ENCODE measurements at places on chromosomes 12 and 14. TPM values are rescaled to one million over a fixed set of nuclear protein-coding genes. Genes with fewer than 3 reads are reported as not detected.

The RNF31 gene
- 76.9 TPM for total RNA-seq

GRCh38 chr12:123085730-123086487 is 65.0 kb downstream of the PITPNM2 start:
- no peaks in the 10 kb centered on the region for H3K36me3 ChIP-seq
- no peaks in the 10 kb centered on the region for H3K4me1 ChIP-seq

DNA sequence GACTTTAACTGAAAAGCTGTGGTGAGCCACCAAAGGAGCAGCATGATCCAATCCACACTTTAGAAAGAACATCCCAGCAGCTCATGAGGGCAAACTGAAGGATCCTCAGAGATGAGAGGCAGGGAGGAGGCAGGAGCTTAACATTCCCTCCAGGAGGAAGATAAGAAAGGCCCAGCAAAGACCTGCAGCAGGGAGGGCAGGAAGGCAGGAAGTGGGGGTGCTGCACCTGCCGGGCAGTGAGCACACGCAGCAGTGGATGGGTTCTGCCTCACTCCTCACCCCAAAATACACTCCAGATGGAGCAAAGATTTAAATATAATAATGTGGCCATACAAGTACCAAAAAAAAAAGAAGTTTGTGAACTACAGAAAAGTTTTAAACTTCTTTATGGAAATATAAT is 48.4 kb downstream of the GCH1 start:
- no peak overlapping the region for H3K4me3 ChIP-seq
- H3K4me1 ChIP-seq = no peaks in the 10 kb centered on the region
- H3K27me3 ChIP-seq = no peaks in the 10 kb centered on the region
- no peak overlapping the region for H3K27ac ChIP-seq

DNA sequence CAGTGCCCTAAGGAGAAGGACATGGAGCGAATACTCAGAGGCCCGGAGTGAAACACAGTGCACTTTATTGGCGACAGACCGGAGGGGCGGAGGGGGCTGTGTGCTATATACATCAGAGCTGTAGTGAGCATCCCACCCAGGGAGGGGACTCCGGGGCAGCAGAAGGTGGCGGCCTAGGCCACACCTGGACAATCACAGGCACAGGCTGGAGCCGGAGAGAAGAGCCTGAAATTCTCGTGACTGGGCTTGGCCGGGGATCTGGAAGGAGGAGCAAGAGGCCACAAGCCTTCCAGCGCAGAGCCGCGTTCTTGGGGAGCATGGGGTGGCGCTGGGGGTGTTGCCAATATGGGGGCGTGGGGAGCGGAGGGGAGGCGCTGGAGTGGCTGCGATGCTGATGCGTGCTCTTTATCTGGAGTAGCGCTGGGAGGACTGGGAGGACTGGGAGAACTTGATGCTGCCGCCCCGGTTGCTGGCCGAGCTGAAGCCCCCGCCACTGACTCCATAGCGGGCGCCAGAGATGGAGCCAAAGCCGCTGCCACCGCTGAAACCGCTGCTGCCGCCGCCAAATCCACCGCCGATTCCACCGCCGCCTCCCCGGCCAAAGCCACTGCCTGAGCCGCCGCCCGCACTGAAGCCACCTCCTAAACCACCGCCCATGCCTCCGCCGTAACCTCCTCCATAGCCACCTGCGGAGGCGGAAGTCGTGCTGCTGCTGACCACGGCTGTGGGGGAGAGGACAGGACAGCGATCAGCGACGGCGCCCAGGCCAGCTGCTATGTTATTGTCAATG is 6.1 kb downstream of the KRT3 start:
- no peak for DNase-seq
- no peaks in the 10 kb centered on the region for H3K4me1 ChIP-seq
- H3K27ac ChIP-seq = no peak overlapping the region
- no peak overlapping the region for H3K4me3 ChIP-seq
- H3K27me3 ChIP-seq = peaks cover 11% of the 10 kb centered on the region

DNA sequence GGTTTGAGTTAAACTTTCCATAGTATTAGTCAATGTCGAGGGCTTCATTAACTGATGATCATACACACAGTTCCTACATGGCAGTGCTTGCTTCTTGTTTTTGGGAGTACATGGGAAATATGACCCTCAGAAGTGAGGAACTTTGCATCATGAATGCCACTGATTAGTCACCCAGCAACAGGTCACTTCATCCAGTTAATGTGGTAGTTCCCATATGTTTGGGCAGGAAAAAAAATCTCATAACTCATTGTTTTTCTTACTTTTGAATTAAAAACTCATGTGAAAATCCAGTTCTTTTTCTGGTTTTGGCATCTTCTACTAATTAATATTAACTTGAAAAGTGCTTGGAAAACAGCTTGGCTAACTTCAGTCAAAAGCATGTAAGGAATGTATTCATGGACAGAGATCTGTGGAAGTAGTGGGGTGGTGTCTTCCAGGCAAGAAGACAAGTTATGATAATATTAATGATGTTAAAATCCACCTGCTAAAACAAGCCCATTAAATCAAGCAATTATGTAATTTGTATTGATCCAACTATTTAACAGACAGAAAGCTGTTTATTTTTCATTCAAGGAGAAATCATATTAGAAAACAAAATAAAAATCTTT is 309.1 kb upstream of the NAV3 start:
- H3K4me3 ChIP-seq = no peak overlapping the region
- H3K27me3 ChIP-seq = no peaks in the 10 kb centered on the region
- DNase-seq = no peak
- no peaks in the 10 kb centered on the region for H3K4me1 ChIP-seq
- no peak overlapping the region for H3K27ac ChIP-seq
